ENCODE measurements at places on chromosomes 5 and 9.

GRCh38 chr5:50445296-50445949, 4.3 kb upstream of the EMB start:
- no peak for DNase-seq

- DNase-seq, result no peak
Measured at GRCh38 chr9:22401671-22402070, 45.0 kb upstream of the DMRTA1 start.

GRCh38 chr5:140630292-140631035, 2.5 kb downstream of the CD14 start:
- DNase-seq, result no peak

DNA sequence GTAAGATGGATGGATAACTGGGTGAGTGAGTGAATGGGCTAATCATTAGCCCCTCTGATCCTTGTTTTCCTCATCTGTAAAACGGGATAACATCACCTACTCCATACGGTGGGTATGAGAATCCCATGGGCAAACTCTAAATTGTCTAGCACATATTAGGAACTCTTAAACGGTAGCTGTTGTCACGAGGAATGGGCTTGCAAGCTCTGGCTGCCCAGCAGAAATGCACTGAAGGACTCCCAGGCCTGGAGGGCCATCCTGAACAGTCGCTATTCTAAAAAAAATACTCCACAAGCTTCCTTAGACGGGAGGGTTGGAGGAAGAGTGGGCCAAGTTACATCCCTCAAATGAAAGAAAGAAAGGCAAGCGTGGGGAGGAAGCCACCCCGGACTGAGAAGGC, 711 bp upstream of the POU4F3 start:
- no peak for DNase-seq

DNA sequence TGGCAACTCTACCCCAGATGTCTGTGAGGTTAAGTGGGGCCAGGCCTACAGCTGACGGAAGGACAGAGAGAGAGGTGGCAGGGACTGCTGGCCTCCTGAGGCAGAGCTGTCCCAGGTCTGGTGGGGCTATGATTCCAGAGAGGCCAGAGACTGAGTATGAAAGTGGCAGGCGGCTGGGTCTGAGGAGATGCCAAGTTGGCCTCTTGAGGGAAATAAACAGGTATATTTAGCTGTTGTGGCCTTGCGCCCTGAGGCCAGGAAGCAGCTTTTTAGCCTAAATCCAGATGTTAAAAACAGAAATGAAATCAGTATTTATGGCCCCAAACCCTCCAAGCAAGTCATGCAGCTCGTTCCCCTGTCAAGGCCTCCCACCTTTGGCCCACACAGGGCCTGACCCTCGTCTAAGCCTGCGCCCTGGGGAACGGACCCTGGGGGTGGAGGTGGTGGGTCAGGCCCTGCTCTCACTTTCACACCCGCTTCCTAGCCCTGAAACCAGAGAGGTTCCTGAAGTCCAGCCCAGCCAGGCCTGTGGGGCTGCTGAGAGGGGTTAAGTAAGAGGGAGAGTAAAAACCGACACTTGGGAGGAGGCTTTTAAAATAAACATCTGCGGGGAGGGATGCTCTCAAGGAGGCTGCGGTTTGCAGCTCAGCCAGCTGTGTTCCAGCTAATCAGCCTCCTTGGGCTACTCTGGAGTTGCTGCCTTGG, 18.7 kb downstream of the PCDHGC5 start:
- no peak for DNase-seq

- no peak for DNase-seq
Measured at GRCh38 chr5:1800472-1801221, 560 bp upstream of the NDUFS6 start.

- DNase-seq, result peak; percentile 6
Measured at GRCh38 chr5:14011089-14012020, 66.9 kb upstream of the DNAH5 start.

GRCh38 chr9:110066929-110067716, 140.8 kb downstream of the C9orf152 start:
- DNase-seq, result no peak

GRCh38 chr9:17730899-17731298, 152.0 kb downstream of the SH3GL2 start:
- no peak for DNase-seq

GRCh38 chr9:98006127-98006796, 23.1 kb downstream of the ANP32B start:
- no peak for DNase-seq

GRCh38 chr5:55913466-55914413, 62.6 kb downstream of the IL31RA start:
- DNase-seq, result no peak

GRCh38 chr9:129402371-129402739, 218.5 kb downstream of the C9orf50 start:
- DNase-seq, result no peak

GRCh38 chr9:83401328-83401900, 136.8 kb downstream of the FRMD3 start:
- DNase-seq, result no peak

GRCh38 chr9:68979538-68980314, 34.2 kb downstream of the PRKACG start:
- no peak for DNase-seq

DNA sequence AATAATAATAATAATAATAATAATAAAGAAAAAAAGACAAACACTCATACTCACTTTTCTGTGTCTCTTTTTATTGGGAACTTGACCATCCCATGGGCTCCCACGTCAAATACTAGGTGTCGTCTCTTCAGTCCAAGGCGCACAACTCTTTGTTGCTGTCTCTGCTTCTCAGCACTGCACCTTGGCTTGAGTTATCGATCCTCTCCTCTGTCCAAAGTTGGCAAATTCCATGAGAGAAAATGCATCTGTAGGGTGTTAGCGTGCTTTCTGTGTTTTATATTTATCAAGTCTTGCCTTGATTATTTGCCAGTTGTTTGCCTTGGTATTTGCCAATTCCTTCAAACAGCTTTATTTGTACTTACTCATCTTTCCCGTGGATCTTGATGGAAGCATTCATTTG, 653.7 kb downstream of the CDH18 start:
- no peak for DNase-seq

- no peak for DNase-seq
Measured at GRCh38 chr9:104555521-104555920, 13.4 kb upstream of the OR13C8 start.

DNA sequence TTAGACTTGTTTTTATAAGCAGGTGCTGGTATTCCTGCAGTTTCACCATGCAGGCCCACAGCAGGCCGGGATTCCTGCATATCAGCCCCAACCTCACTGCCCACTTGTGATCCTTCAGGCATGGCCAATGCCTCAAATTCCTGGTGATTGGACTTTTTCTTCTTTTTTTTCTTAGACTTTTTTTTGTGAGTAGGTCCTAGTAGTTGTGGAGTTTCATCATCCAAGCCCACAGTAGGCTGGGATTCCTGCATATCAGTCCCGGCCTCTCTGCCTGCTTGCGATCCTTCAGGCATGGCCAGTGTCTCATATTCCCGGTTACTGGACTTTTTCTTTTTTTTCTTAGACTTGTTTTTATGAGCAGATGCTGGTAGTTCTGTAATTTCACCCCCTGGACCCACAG, 4.8 kb downstream of the TTF1 start:
- no peak for DNase-seq

DNA sequence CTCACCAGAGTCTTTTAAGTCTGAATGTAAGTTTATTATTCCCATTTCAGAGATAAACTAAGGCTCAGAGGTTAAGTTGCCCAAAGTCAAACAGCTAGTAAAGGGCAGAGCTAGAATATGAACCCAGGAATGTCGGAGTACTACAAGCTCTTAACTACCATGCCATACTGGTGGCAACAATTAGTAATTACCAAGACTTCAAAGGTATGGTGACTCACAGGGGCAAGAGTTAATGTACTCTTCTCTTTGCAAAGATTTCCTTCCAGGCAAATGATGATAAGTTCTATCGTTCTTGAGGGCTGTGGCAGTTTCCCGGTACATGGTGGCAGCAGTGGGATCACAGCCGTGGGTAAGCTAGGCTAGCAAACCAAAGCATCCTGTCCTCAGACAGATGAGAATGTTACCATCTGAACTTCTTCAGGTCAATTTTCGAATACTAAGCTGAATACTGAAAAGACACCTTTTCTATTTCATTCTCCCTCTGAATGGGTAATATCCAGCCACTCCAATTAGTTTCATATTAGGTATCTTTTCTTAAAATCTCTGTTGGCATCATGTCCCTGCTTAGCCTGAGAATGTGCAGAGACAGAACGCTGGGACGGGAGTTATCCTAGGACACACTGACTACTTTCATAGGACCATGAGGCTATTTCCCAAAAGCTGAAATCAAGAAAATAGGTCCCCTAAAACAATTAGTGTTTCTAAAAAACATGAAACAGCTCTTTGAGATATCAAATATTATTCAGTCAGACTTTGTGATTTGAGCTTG, 117.0 kb upstream of the NR5A1 start:
- no peak for DNase-seq

GRCh38 chr5:158761161-158761560, 338.6 kb downstream of the EBF1 start:
- DNase-seq, result no peak

DNA sequence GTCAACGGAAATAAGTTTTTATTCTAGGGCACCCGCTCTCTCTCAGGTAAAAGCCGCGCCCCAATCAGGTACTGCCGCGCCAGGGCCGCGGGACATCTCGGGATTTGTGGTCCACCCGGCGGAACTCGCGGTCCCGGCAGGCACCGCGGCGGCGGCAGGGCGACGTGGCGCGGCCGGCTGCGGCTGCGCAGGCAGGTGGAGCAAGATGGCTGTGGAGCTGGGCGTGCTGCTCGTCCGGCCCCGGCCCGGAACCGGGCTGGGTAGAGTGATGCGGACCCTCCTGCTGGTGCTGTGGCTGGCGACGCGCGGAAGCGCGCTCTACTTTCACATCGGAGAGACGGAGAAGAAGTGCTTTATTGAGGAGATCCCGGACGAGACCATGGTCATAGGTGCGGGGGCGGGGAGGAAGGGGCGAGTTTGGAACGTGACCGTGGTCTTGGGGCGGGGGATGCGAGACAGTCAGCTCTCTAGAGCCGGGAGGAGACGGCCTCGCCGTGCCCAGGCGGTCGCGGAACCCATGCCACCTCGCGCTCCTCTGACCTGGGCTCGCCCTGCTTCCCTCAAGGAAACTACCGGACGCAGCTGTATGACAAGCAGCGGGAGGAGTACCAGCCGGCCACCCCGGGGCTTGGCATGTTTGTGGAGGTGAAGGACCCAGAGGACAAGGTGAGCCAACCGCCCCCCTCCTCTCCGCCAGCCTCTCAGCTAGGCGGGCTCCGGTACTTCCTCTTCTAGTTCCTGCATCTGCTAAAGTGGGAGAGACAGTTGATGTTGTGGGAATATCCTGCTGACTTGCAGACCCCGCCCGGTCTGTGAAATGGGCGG, at the start of gene TMED9:
TMED9 (plus strand) TSS at position 194 of the 825 bp plus-strand sequence; CDS start at position 206, 12 bp downstream.
- DNase-seq, result peak; percentile 77

GRCh38 chr5:134534058-134534725, 8.7 kb downstream of the JADE2 start:
- DNase-seq, result no peak

DNA sequence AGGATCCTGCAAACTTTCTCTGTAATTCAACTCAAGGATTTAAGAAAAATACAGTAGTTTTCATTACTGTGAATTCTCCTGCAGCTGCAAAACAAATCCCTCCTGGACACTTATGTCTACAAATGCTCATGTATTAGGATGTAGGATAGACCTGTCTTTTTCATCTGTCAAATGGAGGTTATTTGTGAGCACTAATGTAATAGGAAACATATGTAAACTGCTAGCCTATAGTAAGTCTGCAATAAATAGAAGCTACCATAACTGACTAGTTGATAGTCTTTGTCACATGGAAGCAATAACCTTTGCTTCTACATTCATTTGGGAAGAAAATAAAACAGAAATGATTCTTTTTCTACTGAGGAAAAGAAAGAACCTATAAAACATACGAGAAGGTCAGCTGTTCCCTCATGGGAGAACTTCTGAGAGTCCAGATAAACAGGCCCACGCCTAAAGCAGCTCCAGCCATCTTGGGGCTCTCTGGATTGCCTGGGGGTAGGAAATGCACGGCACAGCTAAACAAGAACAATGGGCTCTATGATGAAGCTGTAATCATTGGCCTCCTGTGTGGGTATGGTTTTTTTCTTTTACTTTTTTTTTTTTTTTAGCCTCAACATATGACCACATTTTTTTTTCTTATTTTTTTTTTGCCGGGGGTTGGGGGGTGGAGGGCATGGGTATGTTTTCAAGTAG, 6.2 kb downstream of the KCNV2 start:
- no peak for DNase-seq

- no peak for DNase-seq
Measured at GRCh38 chr5:16776611-16777251, 159.4 kb downstream of the MYO10 start.

DNA sequence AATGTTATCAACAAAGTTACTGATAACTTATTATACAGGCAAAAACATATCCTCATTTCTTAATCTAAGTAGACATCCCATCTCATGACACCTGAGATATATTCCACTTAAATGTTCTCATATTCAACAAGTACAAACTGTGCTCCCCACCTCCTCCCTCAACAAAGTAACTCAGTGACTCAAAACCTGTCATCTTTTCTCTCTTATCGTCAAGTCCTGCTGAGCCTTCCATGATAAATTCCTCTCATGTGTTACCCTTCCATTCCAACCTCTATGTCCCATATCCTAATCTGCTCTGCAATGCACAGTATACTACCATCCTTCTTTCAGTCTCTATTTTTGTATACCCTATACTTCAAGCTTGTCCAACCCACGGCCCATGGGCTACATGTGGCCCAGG, 13.6 kb downstream of the RNF145 start:
- no peak for DNase-seq

DNA sequence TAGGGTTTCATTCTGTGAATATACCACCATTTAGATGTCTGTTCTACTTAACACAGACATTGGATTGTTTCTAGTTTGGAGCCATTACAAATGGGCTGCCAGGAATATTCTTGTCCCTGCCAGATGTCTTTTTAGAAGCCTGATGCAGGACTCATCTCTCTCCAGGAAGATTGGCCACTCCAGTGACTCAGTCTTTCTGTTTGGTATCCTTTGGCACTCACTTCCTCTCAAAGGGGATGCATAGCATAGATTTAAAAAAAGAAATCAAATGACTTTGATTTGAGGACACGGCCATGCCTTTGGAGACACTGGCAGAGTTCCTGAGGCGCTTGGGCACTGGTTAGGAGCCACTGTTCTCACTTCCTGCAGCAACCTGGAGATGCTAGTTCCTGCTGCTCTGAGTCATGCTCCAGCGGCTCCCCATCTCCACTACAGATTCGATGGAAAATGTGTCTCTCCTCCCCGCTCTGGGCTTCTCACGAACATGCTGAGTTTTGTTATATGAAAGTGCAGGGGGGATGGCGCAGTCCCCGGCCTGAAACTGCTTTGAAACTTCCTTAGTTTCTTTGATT, 3.5 kb upstream of the ZNF366 start:
- no peak for DNase-seq

DNA sequence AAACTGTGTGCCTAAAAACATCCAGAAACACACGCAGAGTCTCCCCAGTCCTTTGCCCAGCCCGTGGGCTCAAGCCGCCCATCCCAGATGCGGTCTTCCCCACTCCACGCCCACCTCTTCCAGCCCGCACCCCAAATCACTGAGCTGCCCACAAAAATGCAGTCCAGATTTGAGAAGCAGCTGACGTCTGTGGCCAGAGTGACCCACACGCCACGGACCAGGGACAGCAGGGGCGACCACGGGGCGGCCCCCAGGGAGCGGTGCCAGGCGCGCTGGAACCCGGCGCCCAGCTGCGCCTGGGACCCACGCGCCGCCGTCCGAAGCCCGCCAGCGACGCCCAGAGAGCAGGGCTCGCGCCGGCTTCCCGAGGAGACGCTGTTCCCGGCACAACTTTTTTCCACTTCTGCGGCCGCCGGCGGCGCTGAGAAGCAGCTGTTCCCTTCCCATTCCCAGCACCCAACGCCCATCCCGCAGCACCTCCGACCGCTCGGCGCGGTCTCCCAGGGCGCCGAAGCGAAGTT, 674 bp downstream of the LHFPL2 start:
- no peak for DNase-seq
